ENCODE measurements at places on chromosomes 5 and 9.

DNA sequence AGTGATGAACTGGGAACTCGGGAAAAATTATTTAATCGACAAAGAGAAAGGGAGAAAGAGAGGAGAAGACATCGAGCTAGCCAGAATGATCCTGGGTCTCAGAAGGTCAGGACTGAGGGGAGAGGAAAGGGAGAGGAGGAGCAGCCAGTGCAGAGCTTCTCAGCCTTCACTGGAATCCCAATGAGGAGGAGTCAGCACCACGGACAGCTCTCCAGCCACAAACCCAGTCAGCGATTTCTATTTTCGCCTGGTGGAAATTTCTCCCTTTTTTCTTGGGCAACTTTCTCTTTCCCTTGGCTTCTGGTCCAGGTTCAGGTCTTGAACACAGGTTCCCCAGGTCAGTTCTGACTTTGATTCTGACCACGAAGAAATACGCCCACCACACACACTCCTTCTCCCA lies 1.6 kb upstream of the BRINP1 start:
- DNase-seq: peak; percentile 79

GRCh38 chr9:750249-750967 lies 91.1 kb upstream of the DMRT1 start:
- no peak for DNase-seq

GRCh38 chr9:37029304-37029775 lies 4.7 kb downstream of the PAX5 start:
- DNase-seq: no peak

GRCh38 chr5:135216471-135217343 lies 182.3 kb downstream of the MACROH2A1 start:
- DNase-seq: no peak
